Fibroblast of skin of right biceps (primary cell): ENCODE measurements at places on chromosomes 7 and 10.
A peak's percentile ranks its signal among the peaks of the same experiment; 100 is the strongest.

DNA sequence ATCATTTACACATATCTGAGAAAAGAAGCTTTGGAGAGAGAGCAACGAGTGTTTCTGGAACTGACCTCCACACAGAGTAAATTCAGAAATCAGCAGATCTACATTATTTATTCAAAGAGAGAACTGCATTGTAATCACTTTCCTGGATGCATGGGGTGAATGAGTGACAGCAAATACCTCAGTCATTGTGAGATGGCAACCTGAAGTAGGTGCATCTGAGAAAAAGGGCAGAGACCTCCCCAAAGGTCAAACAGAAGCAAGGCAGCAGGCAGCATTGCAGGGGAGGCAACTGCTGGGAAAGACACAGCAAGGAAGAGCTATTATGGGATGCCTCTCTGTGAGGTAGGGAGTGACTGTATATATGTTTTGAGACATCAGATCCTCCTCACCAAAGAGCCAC is 26.5 kb upstream of the SMIM30 start:
- no peak for DNase-seq

DNA sequence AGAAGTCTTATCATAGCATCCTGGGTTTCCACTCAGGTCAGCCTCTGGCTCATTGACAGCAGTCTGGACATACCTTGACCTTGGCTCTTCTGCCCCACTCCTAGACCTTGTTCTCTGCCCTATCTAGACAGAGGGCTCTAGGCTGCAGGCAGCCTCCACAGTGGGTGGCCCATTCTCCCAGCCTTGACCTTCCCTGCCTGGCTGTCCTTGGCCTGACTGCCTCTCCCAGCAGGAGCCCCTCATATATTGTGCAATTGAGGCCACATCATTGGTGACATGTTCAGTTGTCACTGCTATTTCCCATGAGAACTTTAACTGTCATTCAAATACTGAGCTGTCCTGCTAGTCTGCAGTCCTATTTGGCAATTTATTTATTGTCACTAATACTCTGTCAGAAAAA is 503.4 kb downstream of the PLXNA4 start:
- DNase-seq, result no peak

DNA sequence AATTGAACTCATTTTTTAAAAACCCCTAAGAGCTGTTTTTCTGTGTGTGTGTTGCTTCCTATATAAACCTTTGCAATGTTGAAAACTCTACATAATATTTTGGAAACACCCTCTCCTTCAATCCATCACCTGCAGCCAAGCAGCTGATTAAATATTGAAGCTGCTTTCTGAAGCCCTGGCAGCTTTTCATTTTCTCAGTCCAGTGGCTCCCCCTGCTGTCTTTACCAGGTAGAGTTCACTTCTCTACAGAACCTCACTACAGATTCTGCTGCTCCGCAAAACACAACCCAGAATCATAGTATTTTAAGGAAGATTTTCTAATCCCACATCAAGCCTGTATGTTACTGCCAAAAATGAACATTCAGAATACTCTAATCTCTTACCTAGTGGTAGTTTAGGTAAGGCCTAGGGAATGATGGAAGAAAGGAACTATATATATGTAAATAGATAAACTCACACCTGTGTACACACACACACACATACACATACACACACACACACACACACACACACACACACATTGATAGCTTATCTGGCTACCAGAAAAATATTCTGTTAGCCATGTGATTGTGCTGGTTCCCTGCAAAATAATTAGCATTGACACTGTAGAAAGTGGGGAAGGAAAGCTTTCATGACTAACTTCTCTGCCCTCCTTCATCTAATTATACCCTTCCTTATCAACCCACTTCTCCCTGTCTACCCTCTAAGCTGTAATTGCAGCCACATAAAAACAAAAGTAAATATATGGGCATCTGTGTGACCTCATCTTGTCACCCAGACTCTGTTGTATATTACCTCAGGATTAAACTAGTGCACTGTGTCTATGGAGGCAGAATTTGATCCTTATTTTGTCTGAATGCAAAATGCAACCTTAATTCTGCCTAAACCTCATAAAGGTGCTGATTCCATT is 229.5 kb upstream of the FZD1 start:
- DNase-seq, result peak; percentile 56

DNA sequence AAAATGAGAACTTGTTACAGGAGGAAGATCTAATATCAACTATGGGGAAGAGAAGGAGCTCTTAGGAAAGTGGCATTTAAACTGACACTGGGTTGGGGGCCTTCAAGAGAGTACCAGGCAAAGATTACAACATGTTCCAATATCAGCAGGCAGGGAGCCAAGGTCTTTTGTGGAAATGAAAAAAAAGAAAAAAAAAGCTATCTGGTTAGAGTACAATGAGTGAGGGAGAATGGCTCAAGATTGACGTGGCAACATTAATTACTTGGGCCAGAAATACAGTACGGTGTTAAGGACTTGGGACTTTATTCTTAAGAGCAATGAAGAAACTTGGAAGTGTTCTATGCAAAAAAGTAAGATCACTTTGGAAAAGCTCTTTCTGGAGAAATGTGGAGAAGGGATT is 132.3 kb upstream of the CDK1 start:
- no peak for DNase-seq

DNA sequence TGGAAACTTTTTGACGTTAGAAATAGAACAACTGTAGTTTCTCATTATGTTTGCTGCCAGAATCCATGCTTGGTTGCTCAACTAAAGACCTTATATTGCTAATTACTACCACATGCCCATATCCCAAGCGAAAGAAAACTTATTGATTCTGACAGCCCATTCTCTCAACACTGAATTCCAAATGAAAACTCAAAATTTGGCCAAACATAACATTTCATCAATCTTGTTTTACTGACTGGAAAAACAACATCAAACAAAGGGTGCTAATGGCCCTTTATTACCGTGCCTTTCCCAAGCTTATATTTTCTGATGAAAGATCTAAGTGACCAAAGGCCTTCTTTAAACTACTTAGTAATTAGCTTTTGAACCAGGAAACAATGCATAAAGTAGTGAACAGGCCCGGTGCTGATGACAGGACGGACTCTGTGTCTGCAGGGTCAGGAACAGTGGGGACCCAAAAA is 531.8 kb downstream of the KCNMA1 start:
- DNase-seq, result peak; percentile 72

DNA sequence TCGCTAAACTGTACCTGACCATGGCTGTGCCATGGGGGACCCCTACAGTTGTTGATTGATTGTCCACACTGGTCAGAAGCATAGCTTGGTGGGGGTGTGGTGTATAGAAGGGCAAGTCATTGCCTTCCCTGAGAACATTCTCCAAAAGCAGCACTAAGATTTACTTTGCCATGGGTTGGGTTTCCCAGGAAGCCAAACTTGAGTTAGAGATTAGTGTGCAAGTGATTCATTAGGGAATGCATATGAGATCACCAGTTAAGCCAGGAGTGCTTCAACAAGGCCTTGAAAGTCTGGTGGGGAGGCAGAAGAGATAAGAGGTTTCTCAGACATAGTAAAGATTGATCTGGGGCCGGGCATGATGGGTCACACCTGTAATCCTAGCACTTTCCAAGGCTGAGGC is 21.4 kb upstream of the TPST1 start:
- DNase-seq, result peak; percentile 79

- no peak for DNase-seq
These were observed 1043.5 kb upstream of the SORCS1 start for GRCh38 chr10:108208038-108208437.

GRCh38 chr10:86443936-86444335 is 77.3 kb upstream of the GRID1 start:
- peak; percentile 23 for DNase-seq

- peak; percentile 40 for DNase-seq
These were observed 60.5 kb downstream of the BICC1 start for GRCh38 chr10:58573144-58573543.

DNA sequence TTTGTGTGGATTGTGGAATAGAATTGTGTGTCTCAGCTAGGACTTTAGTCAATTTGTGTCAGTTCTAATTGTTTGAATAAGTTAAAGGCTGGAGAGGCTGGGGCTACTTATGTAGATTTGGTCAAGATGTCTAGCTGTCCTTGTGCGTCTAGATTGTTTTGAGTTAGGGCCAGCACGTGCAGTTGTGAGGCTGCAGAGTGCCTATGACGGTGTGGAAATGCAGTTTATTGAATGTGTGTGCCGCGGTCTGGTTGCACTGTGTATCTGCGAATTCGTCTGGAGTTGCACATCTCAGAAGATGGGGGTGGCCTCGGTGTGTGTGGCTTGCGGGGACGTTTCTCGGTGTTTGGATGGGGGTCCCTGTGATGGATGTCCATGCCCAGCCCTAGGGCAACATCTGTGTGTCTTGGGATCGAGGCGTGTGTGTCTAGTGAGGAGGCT is 10.2 kb downstream of the EMX2 start:
- peak; percentile 77 for DNase-seq

- DNase-seq, result no peak
These were observed 19.7 kb downstream of the TMEM243 start for GRCh38 chr7:87199700-87200450.

DNA sequence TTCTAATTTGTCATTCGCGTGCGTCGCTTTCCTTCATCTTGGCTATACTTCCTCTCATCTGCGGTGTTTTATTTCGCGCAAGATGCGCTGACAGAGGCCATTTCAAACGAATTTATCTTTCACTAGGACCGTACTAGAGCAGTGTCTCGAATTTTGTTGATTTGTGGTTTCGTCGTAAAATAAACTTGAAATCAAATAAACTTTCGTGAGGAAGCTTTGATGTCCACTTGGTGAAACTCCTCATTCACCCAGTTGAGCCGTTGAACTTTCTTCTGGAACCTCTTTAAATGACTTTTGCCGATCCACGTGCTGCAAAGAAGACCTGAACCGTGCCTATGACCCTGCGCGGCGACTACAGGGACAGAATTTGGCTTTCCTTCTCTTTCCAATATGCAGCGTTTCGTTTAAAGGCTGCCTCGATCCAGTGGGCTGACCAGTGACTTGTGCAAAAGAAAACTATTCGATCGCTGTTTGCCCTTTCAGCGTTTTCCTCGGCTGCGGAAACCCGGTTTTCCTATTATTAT is 163.9 kb upstream of the PPP1R3A start:
- DNase-seq, result no peak

DNA sequence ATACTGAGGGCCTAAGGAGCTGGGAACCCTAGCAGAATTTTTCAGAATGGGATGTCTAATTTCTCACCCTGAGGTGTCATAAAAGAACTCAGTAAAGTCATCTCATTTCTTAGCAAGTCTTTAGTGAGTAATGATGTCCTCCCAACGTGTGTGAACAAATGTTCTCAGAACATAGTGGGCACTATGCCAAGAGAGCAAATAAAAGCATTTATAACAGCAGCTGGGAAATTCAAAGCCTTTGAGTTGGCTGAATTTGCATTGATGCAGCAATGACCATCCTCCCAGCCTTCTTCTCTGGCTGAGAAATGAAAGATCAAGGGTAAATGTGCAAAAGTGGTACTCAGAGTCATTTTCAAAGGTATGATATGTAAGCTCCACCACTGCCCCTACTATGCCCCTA is 109.4 kb downstream of the FAM107B start:
- DNase-seq, result peak; percentile 3

DNA sequence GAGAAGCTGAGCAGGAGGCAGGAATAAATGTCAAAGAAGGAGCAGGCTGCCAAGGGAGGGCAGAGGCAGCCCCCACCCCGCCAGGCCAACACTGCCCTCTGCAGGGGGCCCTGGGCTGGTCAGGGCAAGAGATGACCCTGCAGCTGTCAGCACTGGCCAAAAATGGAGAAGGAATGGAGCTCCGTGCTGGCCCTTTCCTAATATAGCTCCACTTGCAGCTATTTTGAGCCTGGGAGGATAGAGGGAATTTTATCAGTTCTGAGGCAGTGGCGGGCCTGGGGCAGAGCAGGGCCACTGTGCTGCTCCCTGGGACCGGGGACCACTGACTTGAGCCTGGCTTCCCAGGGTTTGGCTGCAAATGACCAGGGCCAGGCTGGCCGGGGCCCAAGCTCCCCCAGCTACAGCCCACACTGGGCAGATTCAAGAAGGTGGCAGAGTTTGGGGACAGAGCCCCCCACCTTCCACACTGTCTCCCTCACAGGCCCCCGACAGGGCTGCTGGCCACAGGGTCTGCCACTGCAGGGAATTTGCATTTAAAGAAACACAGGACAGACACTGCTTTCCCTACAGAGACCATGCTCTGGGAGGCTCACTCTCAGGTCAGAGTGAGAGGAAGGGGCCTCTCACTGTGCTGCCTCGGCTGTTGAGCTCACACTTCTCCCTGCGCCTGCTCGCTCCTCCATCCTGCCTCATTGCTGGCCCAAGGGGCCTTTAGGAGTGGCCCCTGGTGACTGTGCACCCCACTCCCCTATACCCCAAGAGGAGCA is 16.2 kb downstream of the LDB3 start:
- peak; percentile 18 for DNase-seq

- DNase-seq, result peak; percentile 79
These were observed 867.5 kb downstream of the NRG3 start for GRCh38 chr10:82742478-82742877.

GRCh38 chr7:94286111-94286510 is 108.6 kb upstream of the COL1A2 start:
- peak; percentile 51 for DNase-seq

DNA sequence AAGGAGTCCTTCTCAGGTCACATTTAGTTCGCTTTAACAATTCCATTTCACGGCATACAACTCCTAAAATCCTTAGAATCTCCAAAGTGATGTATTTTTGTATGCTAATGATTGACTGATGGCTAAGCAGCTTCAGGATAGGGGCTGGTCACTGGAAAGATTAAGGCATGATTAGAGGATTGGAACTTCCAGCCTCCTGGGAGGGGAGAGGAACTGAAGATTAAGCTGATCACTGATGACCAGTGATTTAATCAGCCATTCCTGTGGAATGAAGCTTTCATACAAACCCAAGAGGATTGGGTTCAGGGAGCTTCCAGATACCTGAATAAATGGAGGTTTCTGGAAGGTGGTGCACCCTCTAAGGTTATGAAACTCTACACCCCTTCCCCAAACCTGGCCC is 123.9 kb upstream of the CDK13 start:
- no peak for DNase-seq

- DNase-seq, result peak; percentile 68
These were observed 54.2 kb upstream of the SVIL start for GRCh38 chr10:29689001-29689400.

GRCh38 chr7:3067606-3068380 is 24.1 kb upstream of the CARD11 start:
- no peak for DNase-seq

DNA sequence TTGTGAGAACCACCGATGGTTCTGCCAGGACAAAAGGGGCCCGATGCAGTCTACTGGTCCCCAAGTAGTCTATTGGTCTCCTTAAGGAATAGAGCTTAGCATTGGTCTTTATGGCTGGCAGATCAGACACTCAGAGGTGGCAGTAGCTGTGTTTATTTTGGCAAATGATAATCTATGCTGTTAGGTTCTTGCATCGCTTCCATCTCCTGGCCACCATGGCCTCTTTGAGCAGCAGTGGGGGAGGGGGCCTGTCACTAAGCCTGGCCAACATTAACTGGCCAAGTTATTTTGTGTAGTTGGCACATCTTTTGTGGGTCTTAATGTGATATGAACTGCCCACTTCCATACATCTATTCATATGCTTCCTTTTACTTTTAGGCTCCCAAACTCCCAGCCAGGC is 4.5 kb upstream of the ZC3HAV1 start:
- no peak for DNase-seq

- DNase-seq, result peak; percentile 39
These were observed 175.1 kb downstream of the COBL start for GRCh38 chr7:51141451-51142003.
